ENCODE measurements at places on chromosomes 1 and 21.

DNA sequence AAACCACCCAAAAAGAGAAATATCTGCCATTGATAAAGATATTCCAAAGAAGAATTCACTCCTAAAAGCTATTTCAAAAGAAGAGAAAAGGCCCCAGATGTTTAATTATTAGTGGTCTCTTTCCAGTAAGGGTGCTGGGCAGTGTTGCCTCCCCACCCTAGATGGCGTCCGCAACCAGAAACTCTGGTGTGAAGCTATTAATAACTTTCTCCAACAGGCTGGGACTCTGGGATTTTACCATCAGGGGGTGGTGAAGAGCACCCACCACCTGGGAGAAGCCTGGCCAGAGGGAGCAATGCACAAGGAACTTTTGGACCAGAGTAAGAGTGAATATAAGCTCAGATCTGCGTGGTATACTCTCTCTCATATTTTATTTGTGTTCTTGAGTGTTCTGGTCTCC, 115.4 kb upstream of the TIAM1 start:
- DNase-seq: no peak

DNA sequence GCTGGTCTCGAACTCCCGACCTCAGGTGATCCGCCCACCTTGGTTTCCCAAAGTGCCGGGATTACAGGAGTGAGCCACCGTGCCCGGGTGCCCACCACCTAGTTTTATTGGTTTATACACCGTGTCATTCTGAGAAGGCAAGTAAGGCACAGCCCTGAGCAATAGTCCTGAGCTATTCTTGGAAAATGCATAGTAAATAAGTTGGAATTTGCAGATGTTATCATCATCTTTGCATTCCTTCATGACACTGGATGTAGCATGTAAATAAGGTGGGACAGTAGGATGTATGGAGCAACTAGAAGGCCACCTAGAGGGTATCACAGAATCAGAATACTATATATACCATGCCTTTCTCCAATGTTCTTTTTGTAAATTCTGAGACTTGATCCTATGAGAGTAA, 11.0 kb downstream of the TOR1AIP2 start:
- no peak for DNase-seq

- DNase-seq: no peak
Observed at GRCh38 chr1:193118194-193118593, 3.6 kb upstream of the CDC73 start.

DNA sequence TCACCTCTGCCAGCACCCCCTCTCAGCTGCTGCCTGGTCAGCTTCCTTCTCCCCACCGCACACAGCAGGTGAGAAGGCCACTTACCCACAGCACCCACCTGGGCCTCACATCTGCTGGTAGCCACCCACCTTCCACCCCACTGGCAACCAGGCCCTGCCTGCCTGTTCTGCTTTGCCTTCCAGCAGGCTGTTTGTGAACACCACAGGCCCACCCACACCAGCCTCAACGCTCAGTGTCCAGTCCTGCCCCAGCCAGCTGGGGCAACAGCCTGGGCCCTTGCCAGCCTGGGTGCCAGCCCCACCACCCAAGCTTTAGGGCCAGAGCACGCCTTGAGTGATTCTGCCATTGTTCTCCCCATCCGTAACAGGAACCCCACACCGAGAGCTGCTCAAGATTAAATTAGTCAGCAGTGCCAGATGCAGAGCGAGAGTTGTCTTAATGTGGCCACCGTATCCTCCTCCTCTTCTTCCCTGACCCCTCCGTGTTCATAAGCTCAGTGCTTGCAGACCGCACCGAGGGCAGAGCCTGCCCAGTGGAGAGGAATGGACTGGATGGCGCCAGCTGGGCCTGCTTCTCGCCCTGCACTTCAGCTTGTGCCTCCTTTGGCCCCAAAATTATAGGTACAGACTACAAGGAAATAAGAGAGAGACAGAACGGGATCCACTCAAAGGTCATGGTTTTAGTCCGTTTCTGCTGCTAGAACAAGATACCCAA, 120.3 kb upstream of the COL6A1 start:
- DNase-seq: no peak

- no peak for DNase-seq
Observed at GRCh38 chr1:168178227-168178637, 530 bp upstream of the TIPRL start.

DNA sequence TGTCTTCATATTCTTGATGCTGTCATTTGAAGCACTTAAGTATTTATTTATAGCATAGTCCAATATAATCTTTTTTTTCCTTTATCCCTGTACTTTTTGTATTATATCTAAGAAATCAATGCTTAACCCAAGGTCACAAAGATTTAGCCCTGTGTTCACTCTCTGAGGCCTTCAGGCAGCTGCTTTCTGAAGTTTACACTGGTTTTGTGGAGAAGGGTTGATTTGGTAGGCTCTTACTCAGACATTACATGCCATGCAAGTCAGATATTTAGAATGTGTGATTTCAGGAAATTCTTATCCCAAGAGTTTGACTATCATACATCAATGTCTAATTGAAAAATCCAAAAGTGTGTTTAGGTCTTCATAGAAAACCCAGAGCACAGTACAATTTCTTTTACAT, 56.3 kb downstream of the PALMD start:
- DNase-seq: no peak

DNA sequence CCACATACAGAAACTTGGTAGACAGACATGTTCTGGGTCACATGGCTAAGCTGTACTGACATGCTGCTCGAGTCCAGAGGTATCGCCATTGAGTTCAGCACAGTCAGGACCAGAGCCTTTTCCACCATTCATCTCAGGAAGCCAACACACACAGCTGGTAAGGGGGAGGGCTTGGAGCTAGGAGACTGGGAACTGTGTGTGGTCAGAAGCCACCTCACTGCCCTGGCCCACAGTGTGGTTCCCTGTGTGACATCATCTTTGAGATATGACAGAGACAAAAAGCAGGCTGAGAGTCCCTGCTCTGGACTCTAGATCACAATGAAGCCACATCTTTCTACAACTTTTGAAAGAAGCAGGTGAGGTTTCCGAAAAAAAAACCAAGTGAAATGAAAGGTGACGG, 107.2 kb downstream of the SIM2 start:
- DNase-seq: no peak

GRCh38 chr21:44697811-44698734, 1.1 kb downstream of the KRTAP10-12 start:
- DNase-seq: no peak

DNA sequence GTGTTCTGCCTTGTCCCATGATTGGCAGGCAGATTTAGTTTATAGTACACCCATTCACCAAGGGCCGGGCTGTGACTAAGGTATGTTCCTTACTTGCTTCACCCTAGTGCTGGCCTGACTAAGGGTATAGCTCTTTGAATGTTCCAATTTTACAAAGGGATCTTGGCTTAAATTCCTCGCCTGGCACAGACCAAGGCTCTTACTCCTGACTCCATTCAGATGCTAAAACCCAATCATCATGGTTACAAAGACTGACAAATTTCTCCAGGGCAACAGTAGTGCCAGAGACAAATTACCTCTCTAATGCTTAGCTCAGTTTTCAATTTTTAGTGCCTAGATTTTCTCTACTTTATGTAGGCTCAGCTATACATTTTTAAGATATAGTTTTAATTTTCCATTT, 11.5 kb upstream of the C1orf53 start:
- DNase-seq: no peak

DNA sequence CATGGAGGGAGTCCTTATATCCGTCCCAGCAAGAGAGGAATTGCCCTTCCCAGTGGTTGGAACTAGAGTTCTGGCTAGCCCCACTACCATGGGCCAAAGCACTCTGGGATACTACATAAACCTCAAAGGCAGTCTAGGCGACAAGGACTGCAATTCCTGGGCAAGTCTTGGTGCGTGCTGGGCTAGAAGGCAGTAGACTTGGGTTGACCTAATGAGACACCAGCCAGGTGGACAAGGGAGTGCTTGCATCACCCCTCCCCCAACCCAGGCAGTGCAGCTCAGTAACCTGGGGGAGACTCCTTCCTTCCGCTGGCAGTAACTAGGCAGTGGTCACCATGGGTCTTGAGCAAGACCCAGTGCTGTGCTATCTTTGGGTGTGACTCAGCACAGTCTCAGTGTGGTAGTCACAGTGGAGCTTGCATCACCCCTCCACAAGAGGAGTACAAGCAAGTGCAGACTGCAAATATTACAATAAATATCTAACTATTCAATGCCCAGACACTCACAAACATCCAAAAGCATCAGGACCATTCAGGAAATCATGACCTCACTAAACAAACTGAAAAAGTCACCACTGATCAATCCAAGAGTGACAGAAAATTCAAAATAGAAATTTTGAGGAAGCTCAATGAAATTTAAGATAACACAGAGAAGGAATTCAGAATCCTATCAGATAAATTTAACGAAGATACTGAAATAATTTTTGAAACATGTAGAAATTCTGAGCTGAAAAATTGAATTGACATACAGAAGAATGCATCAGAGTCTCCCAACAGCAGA, 84.7 kb upstream of the LYPLAL1 start:
- no peak for DNase-seq

- no peak for DNase-seq
Observed at GRCh38 chr21:25518491-25518911, 88.8 kb downstream of the MRPL39 start.

- DNase-seq: no peak
Observed at GRCh38 chr1:35882586-35882944, 444 bp upstream of the AGO1 start.

GRCh38 chr1:63320022-63320721, 2.2 kb upstream of the FOXD3 start:
- no peak for DNase-seq

- DNase-seq: peak; percentile 2
Observed at GRCh38 chr1:87450615-87451209, 122.0 kb downstream of the LMO4 start.

DNA sequence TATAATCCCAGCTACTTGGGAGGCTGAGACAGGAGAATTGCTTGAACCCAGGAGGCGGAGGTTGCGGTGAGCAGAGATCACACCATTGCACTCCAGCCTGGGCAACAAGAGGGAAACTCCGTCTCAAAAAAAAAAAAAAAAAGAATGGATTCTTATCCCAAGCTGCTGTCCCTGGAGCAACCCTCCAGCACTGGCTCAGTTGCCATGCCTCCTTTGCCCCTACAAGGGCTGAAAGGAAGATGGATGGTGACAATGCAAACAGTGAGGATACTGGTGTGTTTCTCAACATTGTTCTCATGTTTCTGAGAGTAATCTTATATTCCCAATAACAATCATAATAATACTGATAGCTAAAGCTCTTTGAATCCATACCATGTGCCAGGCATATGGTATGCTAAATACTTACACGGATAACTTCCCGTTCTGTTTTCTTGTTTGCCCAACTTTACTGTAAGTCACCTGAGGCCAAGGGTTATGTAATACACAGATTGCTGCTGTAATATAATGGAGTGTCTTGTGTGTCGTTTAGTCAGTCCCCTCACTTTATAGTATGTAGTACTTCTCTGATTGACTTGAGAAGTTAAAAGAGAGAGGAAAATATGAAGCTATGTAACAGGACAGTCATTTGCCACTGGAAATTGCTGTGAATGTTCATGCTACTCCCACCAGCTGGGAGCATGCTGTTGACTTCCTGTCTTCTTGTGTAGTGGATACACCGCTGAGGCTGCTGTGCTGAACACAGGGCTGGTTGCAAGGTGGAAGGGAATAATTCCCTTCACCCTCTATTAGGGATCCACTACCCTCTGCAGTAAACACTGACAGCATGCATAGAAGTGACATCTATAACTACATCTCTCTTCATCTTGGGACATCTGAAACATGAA, 153.6 kb downstream of the CNIH3 start:
- no peak for DNase-seq

- DNase-seq: no peak
Observed at GRCh38 chr1:165525708-165526107, 18.1 kb upstream of the LRRC52 start.

DNA sequence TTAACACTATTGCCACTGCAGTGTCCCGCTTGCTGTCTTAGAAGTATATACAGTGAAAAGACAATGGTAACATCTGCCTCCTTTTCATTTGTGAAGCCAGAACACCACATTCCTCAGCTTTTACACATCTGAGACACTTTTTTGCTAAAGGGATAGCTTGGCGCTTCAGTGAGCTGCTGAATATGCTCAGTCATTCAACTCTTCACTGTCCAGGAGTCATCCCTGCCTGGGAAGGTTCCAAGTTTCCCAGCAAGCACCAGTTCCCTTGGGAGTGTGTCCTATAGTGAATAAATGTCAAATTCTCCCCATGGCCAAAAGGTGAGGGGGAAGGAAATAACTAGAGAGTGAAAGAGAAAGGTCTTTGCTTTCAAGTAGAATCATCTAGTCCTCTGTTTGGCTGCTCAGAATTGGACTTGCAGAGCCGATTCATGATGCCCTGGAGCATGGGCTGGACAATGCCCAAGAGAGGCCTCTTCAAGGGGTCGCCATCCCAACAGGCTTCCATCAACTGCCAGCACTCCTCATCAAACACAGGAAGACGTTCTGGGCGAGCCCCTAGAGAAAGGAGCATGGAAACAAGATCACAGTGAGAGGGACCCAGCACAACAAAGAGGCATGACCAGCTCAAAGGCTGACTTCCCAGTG, 25.5 kb upstream of the RBBP5 start:
- DNase-seq: no peak

- no peak for DNase-seq
Observed at GRCh38 chr1:28811766-28812668, at the start of gene OPRD1. TSS of gene OPRD1 (plus strand) at chr1:28812170. CDS start at chr1:28812384, 214 bp downstream.

GRCh38 chr1:169102567-169102966, 3.9 kb upstream of the ATP1B1 start:
- DNase-seq: no peak

DNA sequence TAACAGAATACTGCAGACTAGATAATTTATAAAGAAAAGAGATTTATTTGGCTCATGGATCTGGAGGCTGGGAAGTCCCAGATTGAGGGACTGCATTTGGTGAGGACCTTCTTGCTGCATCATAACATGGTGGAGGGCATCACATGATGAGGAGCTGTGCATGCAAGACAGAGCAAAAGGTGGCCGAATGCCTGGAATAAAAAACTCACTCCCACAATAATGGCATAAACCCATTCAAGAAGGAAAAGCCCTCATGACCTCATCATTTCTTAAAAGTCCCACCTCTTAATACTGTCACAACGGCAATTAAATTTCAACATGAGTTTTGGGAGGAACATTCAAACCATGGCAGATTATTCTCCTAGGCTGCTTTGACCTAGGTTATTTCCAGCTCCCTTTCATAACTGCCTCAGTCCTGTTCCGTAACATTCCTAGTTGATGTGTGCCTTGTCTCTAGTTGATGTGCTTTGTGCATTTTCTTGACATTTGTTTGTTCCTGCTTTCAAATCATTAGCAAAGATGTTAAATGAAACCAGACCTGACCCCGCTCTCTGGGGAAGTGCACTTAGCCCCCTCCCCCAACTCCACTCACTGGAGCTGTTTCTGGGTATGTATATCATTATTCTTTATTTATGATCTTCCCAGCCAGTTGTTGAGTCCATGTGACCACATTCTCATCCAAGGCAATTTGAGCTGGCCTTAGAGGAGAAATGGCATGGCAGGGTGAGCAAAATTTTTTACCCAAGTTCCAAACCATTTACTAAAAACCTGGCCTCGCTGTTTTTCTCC, 148.5 kb downstream of the GDAP2 start:
- no peak for DNase-seq

Data from stimulated activated CD4-positive, alpha-beta T cell treated with anti-CD3 and anti-CD28 coated beads, Interleukin-12 subunit alpha, Interleukin-12 subunit beta, amount 100 ng/mL, for 48 hours (primary cell).